IMR-90 (cell line): ENCODE measurements at places on chromosomes 5 and 9. TPM values are rescaled to one million over a fixed set of nuclear protein-coding genes. Genes with fewer than 3 reads are reported as not detected.
A peak's percentile ranks its signal among the peaks of the same experiment; 100 is the strongest.

PCDHB10 gene
- under 0.01 and 0.18 TPM in 2 replicates for total RNA-seq

SNX18 gene
- 50.0 and 67.8 TPM in 2 replicates for total RNA-seq

SPINK13 gene
- not detected in 2 replicates for total RNA-seq

- no peaks in the 10 kb centered on the region for H3K36me3 ChIP-seq
- no peaks in the 10 kb centered on the region for H3K27me3 ChIP-seq
- no peak overlapping the region for H3K4me3 ChIP-seq
These were observed 203.3 kb upstream of the DMRT1 start for GRCh38 chr9:638152-638551.

DNA sequence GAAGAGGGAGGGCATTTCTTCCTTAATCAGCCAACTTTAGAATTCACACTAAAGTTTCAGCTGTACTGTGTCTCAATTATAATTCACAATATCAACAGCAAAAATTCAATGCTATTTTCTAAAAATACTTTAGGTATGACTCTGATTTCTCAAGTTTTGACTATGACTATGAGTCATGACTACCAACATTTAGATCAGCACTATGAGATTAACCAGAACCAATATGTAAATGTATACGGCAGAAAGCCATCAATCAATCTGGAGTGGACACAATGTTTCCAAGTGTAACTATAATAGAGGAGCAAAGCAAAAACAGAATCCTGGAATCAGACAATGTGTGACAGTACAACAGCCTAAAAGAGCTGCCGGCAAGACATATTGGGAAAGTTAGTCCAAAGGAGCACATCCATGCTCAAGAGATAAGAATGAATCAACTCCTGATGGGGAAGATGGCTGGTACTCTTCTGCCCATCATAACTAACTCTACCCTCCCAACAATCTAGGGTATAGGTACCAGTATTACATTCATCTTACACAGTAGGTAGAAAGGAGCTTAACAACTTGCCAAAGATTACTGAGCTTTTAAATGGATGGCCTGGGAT lies 294.4 kb downstream of the SEMA5A start:
- H3K36me3 ChIP-seq: no peaks in the 10 kb centered on the region
- peaks cover 3% of the 10 kb centered on the region; the same call in 1 of the 2 replicates for H3K4me1 ChIP-seq
- no peak overlapping the region for H3K4me3 ChIP-seq
- peak; percentile 80 for DNase-seq
- H3K27me3 ChIP-seq: no peaks in the 10 kb centered on the region

DNA sequence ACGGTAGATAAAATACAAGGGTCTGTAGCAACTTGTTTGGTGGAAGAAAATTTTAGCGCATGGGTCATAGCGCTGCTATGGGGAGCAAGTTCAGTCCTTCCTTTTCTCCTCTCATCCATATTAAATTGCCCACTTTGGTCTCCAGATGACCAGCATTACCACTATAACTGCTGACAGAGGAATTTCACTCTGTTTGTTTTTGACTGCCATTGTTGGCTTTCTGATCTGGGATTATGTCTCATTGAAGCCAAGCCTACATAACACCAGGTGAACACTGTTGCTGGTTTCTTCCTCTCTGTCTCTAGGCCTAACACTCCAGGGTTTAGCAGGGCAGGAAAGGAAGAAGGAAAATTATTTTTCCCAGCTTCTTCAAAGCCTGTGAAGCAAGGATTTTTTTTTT lies 6.6 kb upstream of the SUB1 start:
- H3K36me3 ChIP-seq: no peaks in the 10 kb centered on the region
- H3K27me3 ChIP-seq: peaks cover 8% of the 10 kb centered on the region; the same call in 1 of the 2 replicates
- H3K4me1 ChIP-seq: peaks cover 4% of the 10 kb centered on the region
- no peak overlapping the region for H3K27ac ChIP-seq
- H3K4me3 ChIP-seq: no peak overlapping the region
- DNase-seq: no peak

GRCh38 chr5:103446813-103447212 lies 115.8 kb downstream of the NUDT12 start:
- DNase-seq: peak; percentile 61
- H3K27ac ChIP-seq: no peak overlapping the region
- H3K27me3 ChIP-seq: no peaks in the 10 kb centered on the region
- peaks cover 8% of the 10 kb centered on the region for H3K4me1 ChIP-seq
- H3K4me3 ChIP-seq: no peak overlapping the region

DNA sequence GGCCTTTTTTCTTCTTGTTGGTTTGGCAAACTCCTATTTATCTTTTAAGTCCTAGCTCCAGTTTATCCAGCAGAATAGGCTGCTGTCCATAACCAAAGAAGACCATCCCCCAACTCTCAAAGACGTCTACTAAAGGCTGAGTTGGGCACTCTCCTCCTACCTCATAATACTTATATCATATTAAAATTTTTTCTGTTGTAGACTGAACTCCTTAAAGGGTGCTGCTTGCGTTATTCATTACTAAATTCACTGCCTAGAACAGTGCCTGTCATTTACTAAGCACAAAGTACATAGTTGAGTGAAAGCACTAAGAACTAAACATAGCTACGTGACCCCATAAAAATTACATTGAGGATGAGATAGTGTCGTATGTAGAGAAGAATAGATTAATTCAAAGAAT lies 21.7 kb downstream of the DCP2 start:
- no peaks in the 10 kb centered on the region for H3K27me3 ChIP-seq
- H3K4me1 ChIP-seq: peaks cover 9% of the 10 kb centered on the region; the same call in 1 of the 2 replicates
- H3K36me3 ChIP-seq: peaks cover 16% of the 10 kb centered on the region

GRCh38 chr5:134139377-134139851 lies 24.9 kb downstream of the TCF7 start:
- no peak overlapping the region for H3K4me3 ChIP-seq
- peaks cover 46% of the 10 kb centered on the region for H3K36me3 ChIP-seq
- H3K27me3 ChIP-seq: no peaks in the 10 kb centered on the region
- H3K27ac ChIP-seq: no peak overlapping the region
